ENCODE measurements at places on chromosomes 2 and 18.

DNA sequence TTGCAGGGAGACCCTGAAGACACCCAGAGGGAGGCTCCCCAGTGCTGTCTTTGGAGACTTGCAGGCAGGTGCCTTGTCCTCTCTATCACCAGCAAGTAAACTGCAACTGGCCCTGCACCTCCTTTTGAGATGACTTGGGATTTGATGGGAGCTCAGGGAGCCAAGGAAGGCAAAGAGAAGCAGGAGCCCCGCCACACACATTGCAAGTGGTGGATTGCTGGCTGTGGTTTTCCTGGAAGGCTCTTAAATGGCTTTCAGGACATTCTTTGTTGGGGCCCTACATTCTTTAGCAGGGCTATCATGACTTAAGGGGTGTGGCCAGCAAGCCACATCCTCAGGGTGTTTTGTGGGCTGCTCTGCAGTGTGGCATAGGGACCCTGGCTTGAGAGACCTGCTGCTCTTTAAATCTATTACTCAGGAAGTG lies 39.9 kb upstream of the CDC42EP3 start:
- DNase-seq = peak; percentile 74

GRCh38 chr2:161578998-161579397 lies 45.2 kb upstream of the SLC4A10 start:
- DNase-seq = no peak

DNA sequence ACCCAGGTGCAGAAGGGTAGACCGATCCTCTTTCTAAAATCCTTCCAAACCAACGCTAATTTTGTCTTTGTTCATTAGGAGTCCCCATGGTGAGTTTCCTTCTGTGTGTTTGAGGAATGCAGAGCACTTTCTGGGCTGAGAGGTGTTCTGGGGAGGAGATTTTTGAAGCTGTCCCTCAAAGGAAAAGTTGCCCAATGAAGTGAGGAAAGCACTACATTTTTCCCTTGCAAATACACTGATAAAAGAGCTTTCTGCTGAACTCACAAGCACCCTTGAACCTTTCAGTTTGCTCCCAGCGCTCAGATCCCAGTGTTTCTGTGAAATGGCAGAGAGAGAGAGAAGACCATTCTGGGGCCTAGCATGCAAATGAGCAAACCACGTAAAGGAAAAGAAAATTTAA lies 299.6 kb upstream of the FANCL start:
- DNase-seq = no peak

DNA sequence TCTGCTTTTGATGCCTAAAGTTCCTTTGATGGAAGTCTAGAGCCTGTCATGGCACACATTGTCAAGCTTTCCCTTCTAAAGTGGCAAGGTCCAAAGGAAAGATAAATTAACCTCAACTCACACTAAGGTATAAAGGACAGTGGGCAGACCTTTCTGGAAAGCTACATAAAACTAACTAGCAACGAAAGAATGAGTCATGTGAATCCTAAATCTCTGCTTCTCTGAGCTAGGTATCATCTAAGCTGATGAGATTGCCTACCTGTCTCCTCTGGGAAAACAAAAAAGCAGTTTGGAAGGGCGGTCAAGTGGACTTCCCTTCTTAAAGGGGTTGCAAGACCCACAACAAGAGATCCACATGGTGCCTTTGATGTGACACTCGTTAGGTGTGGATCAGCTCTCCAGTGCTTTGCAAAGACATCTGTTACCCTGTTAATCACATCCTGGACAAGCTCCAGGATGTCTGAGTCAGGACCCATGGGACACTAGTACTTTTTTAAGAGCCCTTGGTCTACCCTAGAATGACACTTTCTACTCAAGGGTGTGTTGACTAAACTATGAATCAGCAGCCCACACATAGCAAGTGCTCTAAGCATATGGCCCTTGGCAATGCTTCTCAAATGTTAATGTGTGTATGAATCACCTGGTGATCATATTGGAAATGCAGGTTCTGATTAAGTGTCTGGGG lies 173.5 kb downstream of the ALK start:
- peak; percentile 79 for DNase-seq

- no peak for DNase-seq
These were observed 198.7 kb upstream of the MEIS1 start for GRCh38 chr2:66236067-66236685.

- no peak for DNase-seq
These were observed 138.9 kb upstream of the CAVIN2 start for GRCh38 chr2:191985740-191986139.

GRCh38 chr2:33166287-33166881 lies 219.6 kb downstream of the LTBP1 start:
- DNase-seq = no peak

GRCh38 chr2:127053731-127054603 lies 53.0 kb downstream of the BIN1 start:
- no peak for DNase-seq

GRCh38 chr18:36321658-36322407 lies 24.3 kb downstream of the FHOD3 start:
- DNase-seq = no peak

DNA sequence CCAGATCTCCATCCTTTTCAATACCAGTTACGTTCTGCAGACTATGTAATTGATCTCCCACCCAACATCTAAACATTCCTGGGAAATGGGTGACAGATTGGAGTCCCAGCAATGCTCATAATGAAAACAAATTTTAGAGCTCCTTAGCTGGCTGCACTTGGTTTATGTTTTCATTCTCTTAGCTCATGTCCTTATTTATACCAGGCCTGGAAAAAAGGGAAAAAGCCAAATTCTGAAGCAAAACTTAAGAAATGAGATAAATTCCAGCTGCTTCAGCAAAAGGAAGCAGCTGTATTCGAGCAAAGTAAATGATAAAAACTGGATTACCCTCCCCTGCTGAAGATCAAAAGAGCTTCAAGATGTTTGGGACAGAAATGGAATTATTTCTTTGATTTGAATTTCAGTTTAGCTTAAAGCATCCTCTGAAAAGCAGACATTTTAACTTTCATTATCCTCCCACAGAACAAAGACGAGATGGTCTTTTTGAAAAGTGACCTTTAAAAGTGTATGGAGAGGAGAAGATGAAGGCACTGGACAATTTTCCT lies 196.5 kb upstream of the THUMPD2 start:
- no peak for DNase-seq

- no peak for DNase-seq
These were observed 40.4 kb downstream of the PIEZO2 start for GRCh38 chr18:11108947-11109346.

DNA sequence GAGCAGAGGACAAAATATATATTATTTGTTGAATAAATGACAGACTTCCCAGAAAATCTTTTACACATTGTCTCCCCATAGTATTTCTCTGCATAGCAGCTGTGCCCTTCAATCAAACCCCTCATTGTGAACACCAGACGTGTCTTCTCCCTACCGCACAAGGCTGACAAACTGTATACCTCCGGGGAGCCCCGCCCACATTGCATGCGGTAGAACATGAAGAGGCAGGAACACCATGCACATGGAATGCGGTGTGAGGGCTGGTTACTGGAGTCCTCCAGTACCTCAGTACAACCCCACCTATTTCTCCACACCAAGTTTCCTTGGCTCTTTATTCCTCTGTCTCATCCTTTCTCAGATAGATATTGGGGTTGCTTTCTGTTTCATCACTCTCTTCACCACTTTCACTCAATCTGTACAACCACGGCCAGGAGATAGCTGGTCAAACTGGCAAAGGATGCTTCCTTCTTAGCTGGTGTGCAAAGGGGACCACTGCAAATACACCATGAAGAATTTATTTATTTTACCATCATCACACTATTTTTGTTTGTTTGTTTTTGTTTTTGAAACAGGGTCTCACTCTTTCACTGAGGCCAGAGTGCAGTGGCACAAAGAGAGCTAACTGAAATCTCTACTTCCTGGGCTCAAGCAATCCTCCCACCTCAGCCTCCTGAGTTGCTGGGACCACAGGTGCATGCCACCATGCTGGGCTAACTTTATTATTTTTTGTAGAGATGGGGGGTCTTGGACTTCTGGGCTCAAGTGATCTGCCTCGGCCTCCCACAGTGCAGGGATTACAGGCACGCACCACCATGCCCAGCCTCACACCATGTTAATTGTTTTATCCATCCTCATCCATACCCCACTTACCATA lies 2.3 kb upstream of the NBAS start:
- no peak for DNase-seq

GRCh38 chr2:113105047-113105785 lies 22.2 kb upstream of the IL1RN start:
- DNase-seq = no peak

DNA sequence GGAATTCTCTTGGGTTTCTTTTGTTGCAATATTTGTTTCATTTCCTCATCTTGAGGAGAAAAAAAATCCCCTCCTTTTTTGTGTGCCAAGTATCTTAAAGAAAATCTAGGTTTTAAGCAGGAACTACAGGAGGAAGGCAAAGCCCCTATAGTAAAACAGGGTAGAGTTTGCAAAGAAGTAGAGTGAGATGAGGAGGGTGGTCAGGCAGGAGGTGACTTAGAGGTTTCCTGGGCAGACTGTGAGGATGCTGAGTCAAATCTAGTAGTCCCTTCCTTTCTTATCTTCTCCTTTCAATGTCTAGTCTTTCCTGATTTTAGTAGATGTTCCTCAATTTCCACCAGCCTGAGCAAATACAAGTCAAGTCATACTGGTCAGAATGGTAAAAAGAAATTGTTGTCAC lies 222.5 kb downstream of the PMAIP1 start:
- no peak for DNase-seq

GRCh38 chr2:100902817-100903405 lies 83.0 kb downstream of the NPAS2 start:
- DNase-seq = peak; percentile 92

GRCh38 chr18:47679864-47680263 lies 250.6 kb downstream of the SMAD2 start:
- no peak for DNase-seq

DNA sequence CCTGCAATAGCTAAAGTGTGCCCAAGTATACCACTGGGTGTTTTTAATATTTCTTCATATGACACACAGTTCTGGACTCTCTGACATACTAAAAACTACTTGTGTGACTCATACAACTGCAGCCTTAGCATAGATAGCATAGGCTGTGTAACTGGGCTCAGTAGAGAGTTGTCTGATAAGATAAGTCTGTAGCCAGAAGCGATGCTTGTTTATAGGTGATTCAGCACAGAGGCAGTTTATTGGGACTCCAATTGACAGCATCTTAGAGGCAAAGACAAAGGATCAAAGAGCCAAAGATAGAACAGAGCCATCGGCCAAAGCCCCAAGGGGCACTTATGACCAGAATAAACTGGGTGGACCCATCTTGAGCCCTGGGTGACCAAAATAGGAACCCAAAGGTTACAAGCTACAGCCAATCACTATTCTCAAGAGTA lies 42.3 kb downstream of the AAK1 start:
- DNase-seq = peak; percentile 74

GRCh38 chr18:57767259-57768050 lies 35.7 kb downstream of the ATP8B1 start:
- DNase-seq = no peak

GRCh38 chr2:47028846-47029560 lies 113.4 kb upstream of the MCFD2 start:
- no peak for DNase-seq

- DNase-seq = no peak
These were observed 14.9 kb upstream of the SERPINB12 start for GRCh38 chr18:63527251-63527650.

- DNase-seq = no peak
These were observed 159.0 kb downstream of the BCL11A start for GRCh38 chr2:60394463-60394862.

GRCh38 chr2:20229322-20230113 lies 4.6 kb upstream of the SDC1 start:
- no peak for DNase-seq

DNA sequence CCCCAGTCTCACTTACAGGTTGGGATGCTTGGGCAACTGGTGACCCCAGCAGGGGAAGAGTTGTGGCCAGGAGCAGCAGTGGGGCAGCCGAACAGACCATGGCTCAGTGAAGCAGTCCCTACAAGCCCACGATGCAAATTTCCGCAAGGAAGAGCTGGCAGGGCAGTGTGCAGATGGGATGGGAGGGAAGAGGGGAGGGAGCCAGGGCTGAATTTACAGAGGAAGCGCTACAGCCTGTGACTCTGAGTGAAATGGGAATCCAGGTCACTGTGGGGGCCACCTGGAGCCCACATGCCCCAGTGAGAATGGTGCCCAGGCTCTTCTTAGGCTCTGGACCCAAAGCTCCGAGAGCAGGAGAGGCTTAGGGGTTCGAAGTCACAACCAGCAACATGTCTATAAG lies 27.0 kb upstream of the SELENOI start:
- no peak for DNase-seq

DNA sequence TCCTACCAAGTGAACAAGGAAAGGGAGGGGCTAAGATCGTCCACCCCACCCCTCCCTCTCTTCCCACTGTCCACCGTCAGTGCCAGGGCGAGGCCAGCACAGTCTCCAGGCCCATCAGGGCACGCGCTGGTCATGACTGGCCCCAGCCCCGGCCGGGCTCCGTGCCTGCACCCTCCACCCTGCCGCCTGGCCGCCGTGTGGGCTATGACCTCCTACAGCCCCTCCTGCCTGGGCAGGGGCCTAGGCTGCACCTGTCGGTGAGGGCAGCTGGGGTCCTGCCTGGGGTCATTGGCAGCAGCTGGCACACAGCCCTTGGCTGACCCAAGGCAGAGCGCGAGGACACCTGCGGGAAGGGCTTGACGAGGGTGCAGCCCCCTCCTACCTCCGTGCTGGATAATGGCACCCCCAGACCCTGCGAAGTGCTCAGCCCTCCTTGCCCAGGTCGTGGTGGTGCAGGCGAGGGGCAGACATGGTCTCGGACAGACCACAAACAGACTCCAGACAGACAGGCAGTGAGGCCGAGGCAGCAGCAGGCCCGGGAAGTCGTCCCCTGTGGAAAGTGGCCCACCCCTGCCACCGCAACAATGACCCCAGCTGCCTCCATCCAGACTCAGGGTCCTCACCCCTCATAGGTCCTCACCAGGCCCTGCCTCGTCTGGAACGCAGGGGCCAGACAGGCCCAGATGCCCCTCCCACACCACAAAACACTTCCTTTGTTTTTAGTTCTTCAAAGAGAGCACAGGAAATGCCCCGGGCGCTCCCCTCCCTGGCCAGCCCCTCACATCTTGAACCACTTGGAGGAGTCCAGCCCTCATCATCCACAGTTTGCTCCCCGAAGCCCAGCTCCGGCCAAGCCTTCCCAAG lies 43.1 kb upstream of the GPC1 start:
- no peak for DNase-seq

DNA sequence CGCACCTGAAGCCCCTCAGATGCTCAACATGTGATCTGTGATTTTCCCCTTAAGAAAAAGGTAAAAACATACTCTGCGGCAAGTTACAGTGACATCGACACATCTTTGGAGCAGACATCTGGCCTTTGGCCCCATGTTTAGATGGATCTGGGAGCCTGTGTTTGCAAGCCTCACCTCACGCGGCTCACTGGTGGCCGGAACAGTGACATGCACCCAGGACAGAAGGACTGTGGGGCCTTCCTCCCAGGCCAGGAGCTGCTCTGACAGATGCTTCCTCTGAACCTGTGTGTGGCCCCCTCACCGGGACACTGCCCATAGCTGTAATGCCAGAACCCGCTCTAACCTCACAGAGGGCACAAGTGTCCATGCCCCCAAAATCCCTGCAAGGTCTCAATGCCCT lies 13.1 kb downstream of the PASK start:
- no peak for DNase-seq

- DNase-seq = no peak
These were observed 28.4 kb upstream of the PTMA start for GRCh38 chr2:231679908-231680284.
